ENCODE measurements at places on chromosomes 2 and 18.

- no peak for DNase-seq
Observed at GRCh38 chr2:168929031-168929430, 27.9 kb downstream of the G6PC2 start.

GRCh38 chr2:103172821-103173220 is 411.0 kb downstream of the TMEM182 start:
- DNase-seq, result no peak

DNA sequence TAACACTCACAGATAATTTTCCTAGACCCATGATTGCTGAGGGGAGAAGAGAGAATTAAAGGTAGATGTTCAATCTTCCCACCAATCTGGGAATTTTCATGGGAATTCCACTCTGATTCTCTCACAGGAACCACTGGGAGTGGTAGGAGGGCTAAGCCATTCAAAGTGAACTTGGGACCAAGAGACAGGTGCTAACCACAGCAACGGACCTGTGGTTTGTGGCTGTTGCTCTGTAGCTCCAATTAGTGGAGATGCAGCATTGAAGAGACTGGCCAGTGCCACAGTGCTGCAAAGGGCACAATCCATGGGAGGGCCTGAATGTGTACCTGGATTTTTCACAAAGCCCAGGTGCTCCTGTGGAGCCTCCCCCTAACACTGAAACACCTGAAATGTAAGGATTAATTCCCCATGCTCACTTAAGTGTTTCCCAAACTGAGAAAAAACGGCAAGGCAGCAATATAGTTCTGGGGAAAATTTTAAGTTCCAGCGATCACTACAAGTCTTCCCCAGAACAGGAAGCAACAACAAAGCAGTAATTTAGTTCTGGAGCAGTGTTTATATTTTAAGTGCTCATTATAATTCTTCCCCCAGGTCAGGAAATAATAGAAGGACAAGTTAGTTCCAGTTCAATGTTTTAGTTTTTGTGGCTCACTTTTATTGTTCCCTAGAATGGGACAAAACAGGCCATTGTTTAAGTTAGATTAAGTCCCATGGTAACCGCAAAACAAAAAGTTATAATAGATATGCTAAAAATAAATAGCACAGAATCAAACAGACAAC is 1045.8 kb downstream of the CNTNAP5 start:
- DNase-seq, result no peak

DNA sequence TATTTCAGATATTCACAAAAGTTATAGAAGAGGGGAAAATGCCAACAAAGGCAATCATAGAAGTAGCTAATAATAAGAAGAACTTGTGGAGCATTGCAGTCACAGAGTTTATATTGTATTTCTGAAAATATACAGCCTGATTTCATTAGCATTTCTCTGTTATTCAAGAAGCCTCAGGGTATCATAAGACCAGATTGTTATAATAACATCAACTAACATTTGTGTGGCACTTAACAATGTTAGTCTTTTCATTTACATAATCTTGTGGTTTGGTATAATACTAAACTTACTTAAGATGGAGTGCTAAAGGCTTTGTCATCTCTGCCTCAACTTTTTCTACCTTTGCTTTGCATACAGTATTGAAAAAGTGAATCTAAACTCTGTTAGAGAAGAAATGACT is 61.6 kb upstream of the TACR1 start:
- DNase-seq, result no peak

DNA sequence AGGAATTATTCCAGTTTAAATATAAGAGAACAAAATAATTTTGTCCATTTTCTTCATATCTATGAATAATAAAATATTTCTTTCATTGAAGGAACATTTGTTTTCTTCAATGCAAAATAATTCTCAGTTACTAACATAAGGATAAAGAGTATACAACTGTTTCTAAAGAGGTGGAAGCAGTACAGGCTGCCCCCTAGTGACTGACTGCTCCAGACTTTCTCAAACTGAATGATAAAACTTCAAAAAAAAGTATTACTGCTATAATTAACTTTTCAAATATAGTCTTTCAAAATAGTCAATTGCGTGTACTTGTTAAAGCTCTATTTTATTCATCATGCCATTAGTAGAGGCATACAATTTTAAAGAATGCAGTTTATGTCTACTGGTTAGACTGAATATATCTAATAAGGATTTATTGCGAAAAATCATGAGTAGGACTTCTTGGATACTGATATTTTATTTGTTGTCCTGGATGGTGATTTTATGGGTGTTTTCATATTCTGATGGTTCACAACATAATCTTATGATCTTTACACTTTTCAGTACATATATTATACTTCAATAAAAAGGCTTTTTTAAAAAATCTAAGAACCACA is 100.1 kb downstream of the WDPCP start:
- no peak for DNase-seq

- DNase-seq, result no peak
Observed at GRCh38 chr18:3411327-3411726, 38.6 kb upstream of the TGIF1 start.

DNA sequence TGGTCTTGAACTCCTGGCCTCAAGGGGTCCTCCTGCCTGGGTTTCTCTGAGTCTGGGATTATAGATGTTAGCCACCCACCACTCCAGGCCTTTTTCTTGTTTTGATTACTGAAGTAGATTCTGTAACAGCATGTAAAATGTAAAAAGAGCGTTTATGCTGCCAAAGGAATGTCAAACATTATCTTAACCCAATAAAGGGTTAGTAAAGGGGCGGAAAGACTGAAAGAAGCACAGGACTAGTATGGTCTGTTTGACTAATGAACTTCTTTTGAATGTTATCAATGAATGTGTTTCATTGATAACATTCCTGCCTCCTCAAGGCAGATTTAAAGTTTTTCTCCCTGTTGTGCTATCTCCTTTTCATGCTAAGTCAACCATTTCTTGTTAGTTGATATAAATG is 29.4 kb downstream of the GPD2 start:
- DNase-seq, result no peak

DNA sequence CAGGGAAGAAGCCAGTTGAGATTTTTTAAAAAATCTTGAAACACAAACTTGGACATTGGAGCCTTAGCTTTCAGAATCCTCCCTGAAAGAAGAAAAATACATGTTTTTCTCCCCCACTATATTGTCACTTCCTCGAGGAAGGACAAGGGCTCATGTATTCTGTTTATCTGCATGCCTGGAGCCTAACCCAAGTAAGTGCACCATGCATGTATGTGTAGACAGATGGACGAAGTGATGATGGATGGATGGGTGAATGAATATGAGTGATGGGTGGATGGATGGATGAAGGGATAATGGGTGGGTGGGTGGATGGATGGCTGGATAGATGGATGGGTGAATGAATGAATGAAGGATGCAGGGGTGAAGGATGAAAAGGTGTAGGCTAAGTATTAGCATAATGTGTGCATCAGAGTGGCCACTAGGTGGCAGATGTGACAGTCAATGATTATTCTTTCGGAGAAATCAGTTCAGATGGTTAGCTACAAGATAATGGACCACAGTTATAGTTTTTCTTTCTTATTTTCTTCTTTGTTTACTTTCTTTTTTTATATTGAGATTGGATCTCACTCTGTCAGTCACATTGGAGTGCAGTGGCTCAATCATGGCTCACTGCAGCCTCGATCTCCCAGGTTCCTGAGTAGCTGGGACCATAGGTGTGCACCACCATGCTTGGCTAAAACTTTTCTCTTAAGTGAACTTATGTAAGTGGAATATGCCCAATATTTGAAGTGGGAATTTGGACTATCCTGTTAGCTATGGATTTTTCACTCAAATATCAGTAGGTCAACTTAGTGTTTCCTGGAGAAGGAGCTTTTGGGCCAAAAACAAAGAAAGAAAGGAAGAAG is 18.5 kb upstream of the CCDC93 start:
- peak; percentile 2 for DNase-seq

DNA sequence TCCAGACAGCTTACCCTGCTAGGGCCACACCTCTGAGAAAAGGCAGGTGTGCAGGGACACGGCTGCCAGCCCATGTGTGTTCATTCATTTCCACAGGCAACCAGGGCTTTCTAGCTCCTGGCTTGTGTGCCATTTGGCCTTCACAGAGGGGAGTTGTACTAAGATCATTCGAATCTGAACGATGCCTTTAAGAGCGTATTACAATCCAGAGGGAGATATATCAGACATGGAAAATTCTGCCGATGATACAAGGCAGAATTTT is 64.2 kb upstream of the OTOF start:
- DNase-seq, result no peak

DNA sequence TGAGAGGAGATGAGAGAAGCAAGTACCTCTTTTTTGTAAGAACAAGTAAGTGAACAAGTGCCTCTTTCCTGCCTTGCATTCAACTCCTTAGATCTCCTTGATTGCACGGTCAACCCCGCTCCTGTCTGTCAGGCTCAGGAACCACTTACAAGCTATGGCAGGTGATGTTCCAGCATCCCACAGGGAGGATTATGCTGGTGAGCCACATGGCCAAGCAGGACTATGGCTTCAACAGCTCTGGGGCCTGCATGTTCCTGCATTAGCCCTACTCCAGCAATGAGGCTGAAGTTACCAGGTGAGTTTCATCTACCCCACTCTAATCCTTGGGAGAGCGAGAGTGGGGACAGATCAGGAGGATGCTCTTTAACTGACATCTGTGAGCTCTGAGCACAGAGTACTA is 29.5 kb downstream of the TTC32 start:
- no peak for DNase-seq

DNA sequence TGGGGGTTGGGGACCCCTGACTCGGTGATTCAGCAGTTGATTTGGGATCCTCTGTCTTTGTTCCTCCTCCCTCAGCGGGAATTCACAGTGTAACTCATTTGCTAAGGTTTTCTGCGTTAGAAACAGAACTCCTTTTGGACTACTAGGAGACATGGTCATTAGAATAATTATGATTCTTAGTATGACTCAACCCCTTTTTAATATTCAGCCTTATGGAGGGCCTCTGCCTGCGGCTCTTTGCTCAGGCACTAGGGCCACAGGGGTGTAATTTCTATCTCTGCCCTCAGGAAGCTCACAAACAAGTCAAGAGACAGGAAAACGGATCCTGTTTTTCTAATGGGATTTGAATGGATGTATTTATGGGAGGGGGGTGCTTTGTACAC is 117.4 kb downstream of the SPTBN1 start:
- DNase-seq, result no peak

DNA sequence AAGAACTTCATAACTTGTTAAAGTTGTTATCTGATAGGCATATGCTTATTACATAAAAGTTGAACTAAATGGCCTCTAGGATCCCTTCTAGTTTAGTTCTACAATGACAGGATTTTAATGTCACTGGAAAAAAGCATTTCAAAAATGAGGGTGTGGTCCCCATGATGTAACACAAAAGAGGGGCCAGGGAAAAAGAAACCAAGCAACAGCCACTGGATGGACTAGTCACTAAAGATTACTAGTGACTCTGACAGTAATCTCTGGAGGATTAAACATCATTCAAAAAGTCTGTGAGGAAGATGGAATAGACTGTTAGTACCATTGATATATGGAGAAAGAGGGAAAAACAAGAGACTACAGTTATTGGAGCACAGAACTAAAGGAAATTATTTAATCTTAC is 22.6 kb downstream of the SEPTIN10 start:
- DNase-seq, result no peak

GRCh38 chr2:239608260-239608659 is 207.4 kb upstream of the HDAC4 start:
- no peak for DNase-seq

DNA sequence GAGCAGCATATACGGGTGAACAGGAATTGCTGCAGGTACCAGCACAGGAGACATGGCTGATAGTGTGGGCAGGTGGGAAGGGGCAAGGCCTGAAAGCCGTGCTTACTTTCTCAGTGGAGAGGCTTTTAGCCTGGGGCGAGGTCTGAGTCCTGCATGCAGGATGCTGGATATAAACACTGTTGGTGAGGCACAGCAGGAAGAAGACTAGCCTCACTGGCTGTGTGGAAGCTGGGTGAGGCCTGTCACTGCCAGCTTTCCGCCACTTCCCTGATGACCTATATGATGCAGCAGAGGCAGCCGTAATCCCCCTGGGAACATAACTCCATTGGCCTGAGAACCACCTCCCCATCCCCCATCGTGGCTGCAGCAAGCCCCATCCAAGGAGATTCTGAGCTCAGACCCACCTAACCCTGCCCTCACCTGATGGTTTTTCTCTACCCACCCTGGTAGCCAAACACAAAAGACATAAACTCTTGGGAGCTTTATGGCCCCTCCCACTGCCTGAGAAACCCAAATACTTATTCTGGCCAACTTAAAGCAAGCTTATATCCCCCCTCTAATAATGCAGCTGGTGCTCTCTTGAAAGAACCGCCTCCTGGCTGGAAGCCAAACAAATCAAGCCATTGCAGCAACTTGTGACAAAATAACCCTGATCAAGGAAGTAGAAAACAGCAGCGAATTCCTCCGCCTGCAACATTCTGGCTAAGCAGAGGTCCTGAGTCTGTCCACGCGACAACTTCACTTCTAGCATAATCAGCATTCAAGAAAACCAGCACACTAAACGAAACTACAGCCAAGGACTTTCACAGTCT is 54.6 kb upstream of the DSC1 start:
- DNase-seq, result no peak

DNA sequence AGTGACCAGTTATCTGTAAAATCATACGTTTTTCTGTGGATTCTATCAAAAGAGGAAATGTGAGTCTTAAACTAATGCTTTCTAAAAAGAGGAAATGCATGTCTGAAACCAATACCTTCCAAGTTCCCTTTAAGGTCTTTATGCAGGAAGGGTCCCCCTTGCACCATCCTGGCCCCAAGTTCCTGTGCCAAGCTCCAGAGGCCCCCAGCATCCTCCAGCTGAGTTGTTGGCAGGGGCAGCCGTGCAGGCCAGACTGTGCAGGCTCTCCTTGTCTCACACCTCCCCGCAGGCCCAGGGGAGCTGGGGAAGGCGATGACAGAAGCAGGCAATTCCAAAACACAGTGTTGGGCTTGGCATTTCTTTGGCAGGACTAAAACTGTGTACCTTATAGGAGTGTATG is 39.2 kb downstream of the DPYSL5 start:
- no peak for DNase-seq

Measured in NCI-H1436 (cell line).